Cardiac atrium fibroblast (primary cell): ENCODE measurements at places on chromosomes 1 and 21. TPM values are rescaled to one million over a fixed set of nuclear protein-coding genes. Genes with fewer than 3 reads are reported as not detected.

HES3 gene
- not detected in 2 replicates for total RNA-seq

FBXO2 gene
- total RNA-seq: not detected in 2 replicates

NEGR1 gene
- 6.6 and 7.2 TPM in 2 replicates for total RNA-seq

ADORA1 gene
- total RNA-seq: not detected in 2 replicates

TBCE gene
- total RNA-seq: 16.2 and 29.5 TPM in 2 replicates

HJV gene
- not detected in 2 replicates for total RNA-seq

CELA2A gene
- total RNA-seq: not detected in 2 replicates

KRTAP22-2 gene
- not detected in 2 replicates for total RNA-seq

GBP7 gene
- total RNA-seq: not detected in 2 replicates

CYP4A11 gene
- 0.18 TPM in 1 of 2 replicates, not detected in the other for total RNA-seq

FCRL5 gene
- not detected in 2 replicates for total RNA-seq

NBPF6 gene
- under 0.01 TPM in 1 of 2 replicates, not detected in the other for total RNA-seq

GFI1 gene
- 0.72 TPM in 1 of 2 replicates, not detected in the other for total RNA-seq

CGN gene
- total RNA-seq: under 0.01 TPM in 1 of 2 replicates, not detected in the other

GRHL3 gene
- total RNA-seq: not detected in 2 replicates

FMO4 gene
- 13.2 and 13.4 TPM in 2 replicates for total RNA-seq

TXNIP gene
- total RNA-seq: 302 and 306 TPM in 2 replicates

THEM5 gene
- total RNA-seq: not detected in 2 replicates

FBXO42 gene
- total RNA-seq: 9.4 and 20.6 TPM in 2 replicates

UCK2 gene
- total RNA-seq: 38.8 and 41.5 TPM in 2 replicates

COL11A1 gene
- total RNA-seq: 0.18 TPM in 1 of 2 replicates, not detected in the other

LAPTM5 gene
- total RNA-seq: 0.72 and 3.6 TPM in 2 replicates
